ENCODE measurements at places on chromosomes 11 and 22. TPM values are rescaled to one million over a fixed set of nuclear protein-coding genes. Genes with fewer than 3 reads are reported as not detected.
A peak's percentile ranks its signal among the peaks of the same experiment; 100 is the strongest.

GPR83 gene
- total RNA-seq = under 0.01 TPM

POTEH gene
- not detected for total RNA-seq

GAB4 gene
- total RNA-seq = not detected

DNA sequence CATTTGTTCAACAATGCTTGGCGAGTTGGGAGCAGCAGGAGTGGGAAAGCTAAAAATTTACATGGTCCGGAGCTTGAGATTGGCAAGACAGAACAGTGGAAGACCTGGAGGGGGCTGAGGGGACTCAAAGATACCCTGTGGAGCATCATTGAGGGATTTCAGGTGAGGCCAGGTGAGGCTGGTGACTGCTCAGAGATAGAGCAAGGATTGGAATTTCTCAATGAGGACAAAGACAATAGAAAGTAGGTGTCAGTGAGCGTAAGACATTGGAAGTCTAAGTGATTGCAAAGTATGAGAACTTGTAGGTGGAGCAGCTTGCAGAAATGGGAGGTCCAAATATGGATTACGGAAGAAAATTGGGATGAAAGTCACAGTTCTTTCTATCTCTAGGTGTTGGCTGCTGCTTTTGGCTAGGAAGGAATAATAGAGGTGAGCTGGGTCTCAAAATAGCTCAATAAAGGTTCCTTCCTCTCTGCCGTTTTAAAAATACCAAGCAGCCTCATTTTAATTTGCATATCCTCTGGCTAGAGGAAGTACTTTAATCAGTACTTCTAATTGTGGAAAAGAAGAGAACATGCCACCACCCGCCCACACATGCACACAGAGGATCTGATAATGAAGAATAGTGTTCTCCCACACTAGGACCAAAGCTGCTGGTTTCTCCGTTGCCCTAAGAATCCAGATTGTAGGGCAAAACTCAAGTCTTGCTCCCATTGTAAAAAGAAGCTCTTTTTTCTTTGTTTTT, 41.8 kb upstream of the SORL1-AS1 start:
- no peak for DNase-seq

DNA sequence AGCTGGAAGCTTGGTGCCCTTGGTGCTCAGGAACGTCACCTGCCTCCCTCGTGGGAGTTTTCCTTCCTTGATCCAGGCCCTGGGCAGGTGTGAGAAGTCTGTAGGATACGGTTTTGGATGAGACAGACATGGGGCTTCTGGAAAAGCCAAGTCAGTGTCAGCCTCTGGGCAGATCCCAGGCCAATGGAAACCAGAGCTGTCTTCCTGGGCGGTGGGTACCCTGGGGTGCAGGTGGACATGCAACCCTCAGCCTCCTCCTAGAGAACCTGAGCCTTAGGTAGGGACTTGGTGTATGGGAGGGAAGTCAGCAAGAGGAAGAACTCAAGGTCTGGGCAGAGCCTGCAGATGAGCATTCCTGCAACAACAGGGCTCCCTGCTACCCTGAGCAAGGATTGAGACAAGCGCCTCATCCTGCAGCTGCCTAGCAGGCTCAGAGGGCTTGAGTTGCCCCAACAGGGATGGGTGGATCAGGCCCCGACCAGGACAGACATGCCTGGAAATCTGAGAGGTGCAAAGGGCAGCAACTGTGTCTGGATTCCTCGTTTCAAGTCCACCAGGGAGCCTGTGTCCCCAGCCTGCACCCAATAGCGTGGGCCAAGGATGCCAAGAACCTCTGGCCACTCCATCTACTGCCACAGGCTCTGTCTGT, 37.6 kb upstream of the SYT13 start:
- DNase-seq = no peak

- peak; percentile 69 for DNase-seq
Measured at GRCh38 chr22:28773461-28773867, 969 bp downstream of the CCDC117 start.

DNA sequence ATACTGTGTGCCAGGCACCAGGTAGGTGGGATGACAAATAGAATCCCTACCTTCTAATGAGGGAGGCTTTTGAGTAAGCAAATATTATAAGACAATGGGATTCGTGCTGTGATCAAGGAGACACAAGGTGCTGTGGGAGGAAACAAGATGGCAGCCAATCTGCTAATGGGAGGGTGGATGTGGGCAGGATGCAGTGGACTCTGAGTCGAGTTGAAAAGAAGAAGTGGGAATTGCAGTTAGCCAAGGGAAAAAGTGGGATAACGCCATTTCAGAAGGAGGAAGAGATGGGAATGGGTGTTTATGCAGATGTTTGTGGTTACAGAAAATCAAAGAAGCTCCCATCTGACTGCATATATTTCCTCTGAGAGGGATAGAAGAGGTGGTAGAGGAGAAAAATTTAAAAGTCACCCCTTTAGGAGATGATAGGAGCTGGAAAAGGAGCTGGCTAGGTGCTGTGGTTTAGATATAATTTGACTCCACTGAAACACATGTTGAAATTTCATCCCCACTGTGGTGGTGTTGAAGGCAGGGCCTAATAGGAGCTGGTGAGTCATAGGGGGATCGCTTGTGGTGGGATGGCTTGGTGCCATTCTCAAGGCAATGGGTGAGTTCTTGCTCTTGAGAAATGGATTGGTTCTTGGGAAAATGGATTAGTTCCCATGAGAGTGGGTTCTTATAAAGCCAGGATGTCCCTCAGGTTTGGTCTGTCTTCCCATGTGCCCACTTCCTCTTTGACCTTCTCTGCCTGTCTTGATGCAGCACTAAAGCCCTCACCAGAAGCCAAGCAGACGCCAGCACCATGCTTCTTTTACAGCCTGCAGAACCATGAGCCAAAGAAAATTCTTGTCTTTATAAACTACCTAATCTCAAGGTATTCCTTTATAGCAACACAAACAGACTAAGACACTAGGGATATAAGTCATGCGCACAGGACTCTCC, 30.0 kb upstream of the POU2AF1 start:
- DNase-seq = no peak

DNA sequence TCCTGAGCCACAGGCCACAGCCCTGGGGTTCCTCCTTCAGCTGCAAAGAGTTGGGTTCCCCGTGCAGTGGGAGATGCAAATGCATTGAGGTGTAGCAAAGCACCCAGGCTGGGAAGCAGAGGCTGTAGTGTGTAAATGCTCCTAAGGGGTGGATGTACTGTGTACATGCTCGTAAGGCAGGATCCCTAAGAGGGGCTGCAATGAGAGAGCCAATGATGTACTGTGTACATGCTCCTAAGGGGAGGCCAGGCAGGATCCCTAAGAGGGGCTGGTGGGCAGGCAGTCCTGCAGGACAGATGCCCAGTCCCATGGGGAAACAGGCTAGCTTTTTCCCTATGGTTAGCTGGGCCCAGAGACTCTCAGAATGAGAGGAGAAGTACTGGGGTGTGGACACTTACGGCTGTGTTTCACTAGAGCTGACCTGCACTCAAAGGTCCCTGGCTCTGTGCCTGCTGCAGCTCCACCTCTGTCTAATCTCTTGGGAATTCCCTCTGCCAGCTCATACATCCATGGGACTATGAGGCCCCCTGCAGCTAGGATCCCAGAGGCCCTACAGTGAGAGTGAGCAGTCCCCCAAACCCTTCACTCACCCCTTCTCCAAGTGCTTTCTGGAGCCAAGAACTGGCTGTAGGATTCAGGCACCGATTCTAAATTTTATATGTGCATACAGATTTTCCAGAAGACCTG, 261.9 kb upstream of the LUZP2 start:
- DNase-seq = peak; percentile 19
